ENCODE measurements at places on chromosomes 6 and 20. TPM values are rescaled to one million over a fixed set of nuclear protein-coding genes. Genes with fewer than 3 reads are reported as not detected.

Gene MRPS18A
- polyA plus RNA-seq, result 48.8 TPM

Gene MARCKS
- polyA plus RNA-seq, result 38.3 TPM

Gene OTOR
- polyA plus RNA-seq, result not detected

Gene NHLRC1
- polyA plus RNA-seq, result 1.2 TPM

GRCh38 chr6:18183766-18184165, 28.5 kb downstream of the KDM1B start:
- H3K36me3 ChIP-seq, result peaks cover 11% of the 10 kb centered on the region
- H3K4me1 ChIP-seq, result no peaks in the 10 kb centered on the region
- H3K27ac ChIP-seq, result no peak overlapping the region
- H3K4me3 ChIP-seq, result no peak overlapping the region

DNA sequence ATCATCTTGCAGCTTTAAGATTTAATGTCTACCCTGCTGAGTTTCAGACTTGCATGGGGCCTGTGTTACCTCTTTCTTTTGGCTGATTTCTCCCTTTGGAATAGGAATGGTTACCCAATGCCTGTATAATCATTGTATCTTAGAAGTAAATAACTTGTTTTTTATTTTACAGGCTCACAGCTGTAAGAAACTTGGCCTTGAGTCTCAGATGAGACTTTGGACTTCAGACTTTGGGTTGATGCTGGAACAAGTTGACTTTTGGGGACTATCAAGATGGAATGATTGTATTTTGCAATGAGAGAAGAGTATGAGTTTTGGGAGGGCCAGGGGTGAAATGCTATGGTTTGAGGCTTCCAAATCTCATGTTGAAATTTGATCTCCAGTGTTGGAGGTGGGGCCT, 34.9 kb upstream of the CAP2 start:
- no peaks in the 10 kb centered on the region for H3K36me3 ChIP-seq
- no peak for DNase-seq
- H3K4me1 ChIP-seq, result no peaks in the 10 kb centered on the region

DNA sequence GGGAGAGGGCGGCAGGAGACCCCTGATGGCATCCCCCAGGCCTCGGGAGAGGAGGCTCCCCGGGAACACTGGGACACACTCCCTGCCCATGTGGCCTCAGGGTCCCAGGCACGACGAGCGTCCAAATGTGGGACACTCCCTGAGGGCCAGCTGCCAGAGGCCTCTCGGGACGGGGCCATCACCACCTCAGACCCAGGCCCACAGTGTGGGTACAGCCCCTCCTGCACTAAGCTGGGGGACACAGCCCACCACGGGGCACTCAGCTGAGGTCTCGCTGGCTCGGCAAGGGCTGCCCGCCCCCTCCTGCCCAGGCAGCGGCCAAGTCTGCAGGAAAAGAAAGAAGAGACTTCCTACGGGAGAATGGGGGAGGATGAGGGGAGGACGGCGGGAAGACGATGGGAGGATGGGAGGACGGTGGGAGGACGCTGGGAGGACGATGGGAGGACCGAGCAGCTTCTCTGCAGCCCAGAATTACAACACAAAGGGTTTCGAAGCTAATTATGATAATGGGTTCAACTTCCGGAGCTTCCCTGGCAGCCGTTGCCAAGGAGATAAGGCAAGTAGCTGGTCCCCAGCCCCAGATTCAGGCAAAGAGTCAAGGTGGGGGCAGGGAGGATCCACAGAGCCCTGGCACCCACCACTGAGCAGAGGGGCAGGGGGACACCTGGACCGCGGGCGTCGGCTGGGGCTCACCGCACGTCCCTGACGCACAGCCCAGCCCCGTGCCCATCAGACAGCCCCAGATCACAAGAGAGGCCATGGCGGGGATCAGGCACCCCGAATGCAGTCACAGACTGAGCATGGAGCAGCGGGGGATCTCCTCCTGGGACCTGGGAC, 17.5 kb downstream of the KCNQ2 start:
- H3K4me1 ChIP-seq, result peaks cover 16% of the 10 kb centered on the region
- no peak overlapping the region for H3K4me3 ChIP-seq
- H3K27ac ChIP-seq, result no peak overlapping the region

DNA sequence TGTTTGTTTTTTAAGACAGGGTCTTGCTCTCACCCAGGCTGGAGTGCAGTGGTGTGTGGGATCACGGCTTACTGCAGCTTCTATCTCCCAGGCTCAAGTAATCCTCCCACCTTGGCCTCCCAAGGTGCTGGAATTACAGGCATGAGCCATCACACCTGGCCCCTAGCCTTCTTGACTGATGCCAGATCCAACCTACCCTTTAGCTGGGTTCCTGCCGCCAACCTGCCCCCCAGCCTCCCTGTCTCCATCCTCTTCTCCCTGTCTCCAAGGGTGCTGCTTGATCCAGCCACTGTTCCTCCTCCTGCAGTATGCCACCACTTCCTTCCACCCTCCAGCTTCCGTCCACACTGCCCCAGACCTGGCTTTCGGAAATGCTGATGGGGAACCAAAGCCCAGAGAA, 3.2 kb upstream of the C20orf144 start:
- no peak overlapping the region for H3K4me3 ChIP-seq
- DNase-seq, result no peak
- no peak overlapping the region for H3K27ac ChIP-seq
- no peaks in the 10 kb centered on the region for H3K27me3 ChIP-seq
- peaks cover 8% of the 10 kb centered on the region for H3K4me1 ChIP-seq

- no peak for DNase-seq
- no peaks in the 10 kb centered on the region for H3K36me3 ChIP-seq
- H3K4me3 ChIP-seq, result no peak overlapping the region
- no peak overlapping the region for H3K27ac ChIP-seq
- no peaks in the 10 kb centered on the region for H3K27me3 ChIP-seq
Observed at GRCh38 chr6:112690497-112691202, 343.5 kb downstream of the RFPL4B start.

DNA sequence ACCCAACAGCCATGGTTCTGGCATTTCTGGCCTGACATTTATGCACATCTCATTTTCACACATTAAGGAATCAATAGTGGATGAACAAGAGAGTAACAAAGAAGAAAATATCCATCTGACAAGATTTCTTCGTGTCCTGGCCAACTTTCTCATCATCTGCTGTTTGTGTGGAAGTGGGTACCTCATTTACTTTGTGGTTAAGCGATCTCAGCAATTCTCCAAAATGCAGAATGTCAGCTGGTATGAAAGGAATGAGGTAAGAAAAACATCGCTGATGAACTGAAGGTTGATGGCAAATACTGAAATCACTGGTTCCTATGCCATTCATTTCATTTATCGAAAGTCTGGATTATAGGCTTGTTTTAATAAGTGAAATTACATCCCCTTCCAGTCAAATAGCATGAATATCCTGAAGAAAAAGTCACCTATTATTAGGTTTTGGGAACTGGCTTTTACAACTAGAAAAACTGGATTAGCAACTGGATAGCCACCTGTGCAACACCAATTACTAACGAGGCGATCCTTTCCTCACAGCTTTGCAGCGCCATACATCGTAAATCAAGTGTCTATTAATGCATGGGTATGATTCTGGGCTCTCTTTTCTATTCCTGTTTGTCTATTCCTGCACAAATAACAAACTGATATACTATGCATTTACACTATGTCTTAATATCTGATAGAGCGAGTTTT, 50.2 kb upstream of the NOP56 start:
- H3K4me3 ChIP-seq, result no peak overlapping the region
- H3K27me3 ChIP-seq, result no peaks in the 10 kb centered on the region
- H3K36me3 ChIP-seq, result no peaks in the 10 kb centered on the region
- DNase-seq, result no peak

GRCh38 chr20:17828598-17829144, 128.9 kb downstream of the BANF2 start:
- no peak overlapping the region for H3K4me3 ChIP-seq
- no peaks in the 10 kb centered on the region for H3K36me3 ChIP-seq
- no peaks in the 10 kb centered on the region for H3K27me3 ChIP-seq

- DNase-seq, result no peak
- H3K4me3 ChIP-seq, result no peak overlapping the region
- H3K27ac ChIP-seq, result no peak overlapping the region
- H3K36me3 ChIP-seq, result no peaks in the 10 kb centered on the region
Observed at GRCh38 chr6:75815756-75816155, 66.7 kb downstream of the MYO6 start.

GRCh38 chr6:40077315-40077714, 143.1 kb upstream of the MOCS1 start:
- no peak for DNase-seq
- peaks cover 3% of the 10 kb centered on the region for H3K27me3 ChIP-seq
- no peak overlapping the region for H3K27ac ChIP-seq
- H3K36me3 ChIP-seq, result no peaks in the 10 kb centered on the region
- no peak overlapping the region for H3K4me3 ChIP-seq
- peaks cover 34% of the 10 kb centered on the region for H3K4me1 ChIP-seq
